Stimulated activated CD4-positive, alpha-beta T cell treated with anti-CD3 and anti-CD28 coated beads, Interleukin-15, amount 100 ng/mL, for 24 hours (primary cell): ENCODE measurements at places on chromosomes 6 and 20.
A peak's percentile ranks its signal among the peaks of the same experiment; 100 is the strongest.

- DNase-seq: no peak
Measured at GRCh38 chr6:134934793-134935485, 15.0 kb downstream of the ALDH8A1 start.

DNA sequence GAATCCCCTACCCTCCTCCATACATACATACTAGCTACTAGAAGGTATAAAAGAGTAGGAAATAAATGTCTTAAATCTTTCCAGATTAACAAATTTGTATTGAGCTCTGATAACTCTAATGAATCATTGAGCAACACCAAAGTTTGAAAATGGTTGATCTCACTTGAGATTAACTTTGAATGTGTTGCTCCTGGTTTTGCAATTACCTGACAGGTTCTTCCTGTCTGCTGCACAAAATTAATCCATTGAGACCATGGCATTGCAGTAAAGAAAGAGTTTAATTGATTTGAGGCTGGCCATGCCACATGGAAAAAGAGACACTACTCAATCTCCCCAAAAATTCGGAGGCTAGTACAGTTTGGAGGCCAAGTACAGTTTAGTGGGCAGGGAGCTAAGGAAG lies 21.3 kb upstream of the EZR start:
- no peak for DNase-seq

DNA sequence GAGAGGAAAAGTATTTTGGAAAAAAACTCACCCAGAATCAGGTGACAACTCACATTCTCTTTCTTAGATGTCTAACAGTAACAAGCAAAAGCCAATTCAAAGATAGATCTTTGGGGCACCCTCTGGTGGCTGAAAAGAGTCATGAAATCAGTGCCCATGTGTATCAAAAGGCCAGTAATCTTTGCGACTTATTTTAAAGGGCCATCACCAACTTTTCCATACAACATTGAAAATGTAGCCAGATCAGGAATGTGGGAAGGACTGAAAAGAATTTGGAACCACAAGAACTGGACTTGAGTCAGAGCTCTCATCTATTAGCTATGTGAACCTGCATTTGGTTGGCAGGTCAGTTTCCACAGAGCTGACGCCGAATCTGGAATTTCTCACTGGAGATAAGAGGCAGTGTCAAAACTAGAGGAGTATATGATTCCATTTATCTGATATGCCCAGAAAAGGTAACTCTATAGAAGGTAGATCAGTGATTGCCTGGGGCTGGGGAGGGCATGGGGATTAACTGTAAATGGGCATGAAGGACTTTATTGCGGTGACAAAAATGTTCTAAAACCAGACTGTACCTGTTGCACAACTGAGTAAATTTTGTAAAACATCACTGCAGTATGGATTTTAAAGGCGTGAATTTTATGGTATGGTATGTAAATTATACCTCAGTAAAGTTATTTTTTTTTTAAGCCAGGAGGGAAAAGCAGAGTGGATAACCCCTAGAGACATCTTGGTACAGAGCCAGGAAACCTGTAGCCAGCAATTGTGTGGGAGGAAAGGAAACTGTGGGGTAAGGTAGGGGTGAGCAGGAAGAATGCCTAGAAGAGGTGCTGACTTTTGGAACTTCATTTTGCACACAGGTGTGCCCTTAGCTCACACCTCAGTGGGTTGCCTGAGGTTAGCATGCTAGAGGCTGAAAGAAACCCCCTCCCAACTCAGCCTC lies 117.1 kb upstream of the ASF1A start:
- DNase-seq: peak; percentile 75

DNA sequence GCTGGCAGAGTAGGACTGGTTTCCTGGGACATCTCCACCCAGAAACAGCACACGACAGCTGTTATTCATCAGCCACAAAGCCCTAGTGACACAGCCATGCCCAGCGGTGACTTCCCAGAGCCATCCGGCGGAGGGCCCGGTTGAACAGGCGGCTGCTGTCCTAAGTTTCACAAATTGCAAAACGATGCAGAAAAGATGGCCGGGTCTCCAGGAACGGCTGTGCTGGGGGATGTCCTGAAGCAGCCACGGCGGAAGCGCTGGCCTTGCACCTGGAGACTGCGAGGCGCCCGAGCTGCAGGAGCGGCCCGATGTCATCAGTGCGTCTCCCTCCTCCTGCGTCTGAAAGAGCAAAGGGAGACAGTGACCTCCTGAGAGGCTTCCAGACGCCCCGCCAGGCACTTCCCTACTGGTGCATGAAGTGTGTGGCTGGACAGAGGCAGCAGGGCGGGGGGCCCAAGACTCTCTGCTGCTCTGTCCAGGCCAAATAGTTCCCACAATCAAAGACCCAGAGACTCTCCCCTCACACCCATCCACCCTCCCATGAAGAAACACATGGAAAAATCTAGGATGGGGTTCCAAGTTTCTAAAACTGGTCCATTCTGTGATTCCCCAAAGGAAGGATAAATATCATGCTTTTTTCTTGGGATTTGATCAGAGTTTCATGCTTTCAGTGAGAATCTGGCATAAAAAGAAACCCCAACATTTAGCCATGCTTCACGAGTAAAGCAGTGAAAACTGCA lies 44.0 kb downstream of the SSR1 start:
- DNase-seq: no peak

GRCh38 chr6:11330413-11330760 lies 97.9 kb upstream of the NEDD9 start:
- no peak for DNase-seq

DNA sequence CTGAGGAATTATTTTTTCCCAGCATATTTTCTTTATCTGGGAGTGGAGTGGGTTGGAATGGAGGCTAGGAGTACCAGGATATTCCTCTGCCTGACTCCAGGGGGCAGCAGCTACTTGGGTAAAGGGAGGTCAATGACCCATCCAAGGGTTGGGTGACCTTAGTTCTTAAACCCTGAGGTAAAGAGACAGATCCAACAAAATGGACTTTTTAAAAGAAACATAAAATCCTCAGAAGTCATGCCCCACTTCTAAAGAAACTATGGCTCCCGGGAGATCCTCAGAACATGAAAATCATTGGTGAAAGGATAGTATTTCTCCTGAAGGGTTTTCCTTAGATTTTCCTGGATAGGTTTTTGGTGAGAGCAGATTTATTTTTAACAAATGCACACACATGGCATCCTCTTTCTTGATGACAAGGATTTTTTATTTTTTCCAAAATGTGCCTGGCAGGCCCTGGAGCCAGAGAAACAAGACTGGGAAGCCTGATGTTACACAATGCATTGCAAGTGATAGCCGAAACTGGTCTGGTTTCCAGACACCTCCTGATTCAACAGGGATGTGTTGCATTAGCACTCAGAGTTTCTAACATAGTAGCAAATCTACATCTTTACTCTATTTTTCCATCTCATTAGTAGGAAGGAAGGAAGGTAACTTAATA lies 240.9 kb upstream of the BTBD3 start:
- peak; percentile 38 for DNase-seq

GRCh38 chr6:127484212-127484863 lies 25.1 kb upstream of the KIAA0408 start:
- peak; percentile 3 for DNase-seq

GRCh38 chr6:150759483-150759882 lies 106.0 kb upstream of the MTHFD1L start:
- DNase-seq: no peak

- no peak for DNase-seq
Measured at GRCh38 chr6:126657561-126658175, 317.8 kb downstream of the CENPW start.

DNA sequence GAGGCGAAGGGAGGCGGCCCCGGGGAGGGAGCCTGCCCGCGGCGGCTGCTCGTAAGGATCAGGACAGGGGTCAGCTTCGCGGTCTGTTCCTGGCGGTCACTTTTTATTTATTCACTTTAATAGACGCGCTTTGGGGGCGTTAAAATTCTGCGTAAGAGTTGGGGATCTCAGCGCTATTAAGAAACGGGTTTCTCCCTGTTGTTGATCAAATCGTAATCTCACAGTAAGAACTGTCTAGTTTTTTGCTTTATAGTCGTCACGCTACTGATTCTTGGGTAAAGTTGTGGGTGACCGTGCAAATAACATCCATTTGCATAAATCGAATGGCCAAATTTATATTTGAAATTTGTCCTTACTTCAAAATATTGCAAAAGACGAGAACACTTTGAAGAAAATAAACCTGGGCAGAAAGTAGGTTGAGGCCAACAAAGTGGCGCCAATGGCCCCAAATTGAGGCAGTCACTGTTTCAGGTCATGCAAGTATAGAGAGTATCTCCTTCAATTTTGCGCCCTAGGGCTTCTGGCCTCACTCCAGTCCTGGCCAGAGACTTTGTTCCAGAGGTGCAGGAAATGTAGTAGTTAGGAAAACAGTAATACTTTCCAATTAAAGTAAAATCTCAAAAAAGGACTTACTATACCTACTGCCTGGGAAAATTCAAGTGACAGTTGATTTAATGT lies 963 bp upstream of the RMND1 start:
- no peak for DNase-seq

DNA sequence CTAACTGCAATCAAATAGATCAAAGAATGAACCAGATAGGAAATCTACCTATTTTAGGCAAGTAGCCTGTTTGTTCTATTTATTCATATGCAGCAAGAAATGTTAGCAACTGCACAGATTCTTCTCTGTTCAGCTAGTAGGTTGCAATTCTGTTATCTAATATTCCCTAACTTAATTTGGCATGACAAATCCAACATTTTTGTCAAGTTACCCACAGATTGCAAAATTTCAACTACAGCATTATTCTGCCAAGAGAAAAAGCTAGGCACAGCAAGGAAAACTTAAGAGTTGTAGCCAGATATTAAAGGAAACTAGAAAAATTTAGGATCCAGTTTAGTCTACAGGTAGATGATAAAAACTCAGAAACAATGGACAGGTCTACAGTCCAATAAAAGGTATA lies 104.4 kb upstream of the SYNCRIP start:
- no peak for DNase-seq

DNA sequence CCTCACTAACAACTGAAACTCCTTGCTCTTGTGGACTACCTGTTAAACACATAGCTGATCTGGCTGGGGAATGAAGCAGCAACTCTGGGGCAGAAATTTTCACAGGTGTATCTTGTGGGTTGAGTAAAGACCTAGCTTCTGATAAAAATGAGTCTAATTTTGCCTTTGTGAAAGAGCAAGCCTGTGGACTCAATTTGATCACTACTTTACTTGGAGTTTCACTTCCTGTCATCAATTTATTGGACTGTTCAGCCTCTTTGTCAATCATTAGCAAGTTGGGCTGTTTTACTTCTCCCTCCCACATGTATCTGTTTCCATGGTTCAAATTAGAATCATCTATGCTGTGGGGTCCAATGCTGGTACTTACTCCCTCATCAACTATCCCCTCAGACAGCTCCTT lies 29.6 kb upstream of the CRIP3 start:
- no peak for DNase-seq

DNA sequence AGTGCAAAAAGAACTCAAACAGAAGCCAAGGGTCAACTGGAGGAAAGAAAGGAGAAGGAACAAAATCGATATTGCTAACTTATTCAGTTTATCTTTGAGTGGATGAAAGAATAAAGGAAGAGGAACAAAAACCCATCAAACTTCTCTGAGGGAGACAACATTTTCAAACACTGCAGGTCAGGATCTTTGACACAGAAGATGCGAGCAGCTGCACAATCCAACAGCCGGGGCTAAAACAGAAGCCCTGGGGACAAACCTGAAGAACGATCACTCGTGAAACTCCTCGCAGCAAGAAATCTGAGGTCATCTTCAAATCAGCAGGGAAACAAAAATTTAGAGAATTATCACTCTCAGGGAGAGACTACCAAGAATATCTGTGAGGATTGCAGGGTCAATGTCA lies 14.2 kb downstream of the SLC23A2 start:
- no peak for DNase-seq

GRCh38 chr6:105898286-105898685 lies 187.8 kb upstream of the PRDM1 start:
- peak; percentile 31 for DNase-seq

- DNase-seq: no peak
Measured at GRCh38 chr6:2900821-2901644, 2.1 kb downstream of the SERPINB9 start.

GRCh38 chr20:59579404-59580145 lies 24.8 kb upstream of the PHACTR3 start:
- no peak for DNase-seq

GRCh38 chr20:32513031-32513866 lies 71.9 kb downstream of the NOL4L start:
- DNase-seq: no peak

- DNase-seq: no peak
Measured at GRCh38 chr6:122416825-122417224, 17.4 kb downstream of the HSF2 start.

- DNase-seq: no peak
Measured at GRCh38 chr6:141744194-141744925, 388.4 kb upstream of the GJE1 start.

DNA sequence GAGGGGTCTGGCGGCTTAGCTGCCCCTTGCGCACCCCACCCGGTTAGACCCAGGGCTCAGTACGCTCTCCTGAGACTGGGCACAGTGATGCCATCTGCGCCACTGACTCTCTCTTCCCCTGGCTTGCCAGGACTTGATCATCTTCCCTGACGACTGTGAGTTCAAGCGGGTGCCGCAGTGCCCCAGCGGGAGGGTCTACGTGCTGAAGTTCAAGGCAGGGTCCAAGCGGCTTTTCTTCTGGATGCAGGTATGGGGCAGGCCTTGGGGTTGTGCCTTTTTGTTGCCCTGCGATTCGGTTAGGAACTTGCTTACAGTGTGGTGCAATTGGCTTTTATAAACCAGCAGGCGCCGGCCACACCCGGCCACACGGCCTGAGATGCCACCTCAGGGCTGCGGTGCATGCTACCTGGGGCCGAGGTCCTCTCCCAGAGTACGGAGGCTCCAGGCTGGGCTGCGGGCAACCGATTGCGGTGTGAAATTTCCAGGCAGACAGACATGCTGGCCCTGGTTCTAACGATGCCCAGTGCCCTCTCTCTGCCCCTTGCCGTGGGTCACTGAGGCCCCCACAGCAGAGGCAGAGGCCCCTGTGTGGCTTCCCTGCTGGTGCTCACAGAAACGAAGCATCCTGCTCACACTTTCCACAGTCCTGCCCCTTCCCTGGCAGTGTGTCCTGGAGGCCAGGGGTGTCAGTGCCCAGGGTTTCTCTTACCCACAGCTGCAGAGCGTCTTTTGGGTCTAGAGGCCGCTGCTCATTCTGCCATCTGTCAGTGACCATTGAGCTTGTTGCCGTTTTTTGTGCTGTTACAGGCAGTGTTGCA lies 1.7 kb downstream of the ADRM1 start:
- DNase-seq: no peak

GRCh38 chr6:161359618-161359945 lies 85.7 kb upstream of the AGPAT4 start:
- no peak for DNase-seq

DNA sequence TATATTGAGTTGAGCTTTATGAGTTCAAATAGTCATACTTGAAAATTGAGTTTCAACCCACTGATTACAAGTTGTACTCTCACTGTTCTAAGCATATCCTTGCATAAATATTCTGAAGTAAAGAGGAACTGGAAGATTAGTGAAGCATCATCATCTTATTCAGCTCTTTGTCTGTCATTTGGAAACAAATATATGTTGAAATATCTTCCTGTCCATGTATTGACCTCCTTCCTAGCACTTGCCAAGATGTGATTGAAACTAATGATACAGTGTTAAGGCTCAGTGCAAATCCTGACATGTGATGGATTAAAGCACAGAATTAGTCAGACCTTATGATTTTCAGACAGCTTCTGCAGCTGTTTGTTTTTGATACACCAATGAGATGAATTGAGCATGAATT lies 434.3 kb downstream of the TBC1D32 start:
- DNase-seq: no peak
